ENCODE measurements at places on chromosomes 1 and 21.
A peak's percentile ranks its signal among the peaks of the same experiment; 100 is the strongest.

GRCh38 chr21:45822429-45823099, 159.0 kb upstream of the COL6A1 start:
- DNase-seq, result no peak

- DNase-seq, result no peak
These were observed 3.3 kb upstream of the CD55 start for GRCh38 chr1:207318072-207318619.

GRCh38 chr1:63611231-63611630, 18.0 kb downstream of the PGM1 start:
- DNase-seq, result no peak

GRCh38 chr1:66405061-66405460, 128.9 kb upstream of the SGIP1 start:
- DNase-seq, result no peak

DNA sequence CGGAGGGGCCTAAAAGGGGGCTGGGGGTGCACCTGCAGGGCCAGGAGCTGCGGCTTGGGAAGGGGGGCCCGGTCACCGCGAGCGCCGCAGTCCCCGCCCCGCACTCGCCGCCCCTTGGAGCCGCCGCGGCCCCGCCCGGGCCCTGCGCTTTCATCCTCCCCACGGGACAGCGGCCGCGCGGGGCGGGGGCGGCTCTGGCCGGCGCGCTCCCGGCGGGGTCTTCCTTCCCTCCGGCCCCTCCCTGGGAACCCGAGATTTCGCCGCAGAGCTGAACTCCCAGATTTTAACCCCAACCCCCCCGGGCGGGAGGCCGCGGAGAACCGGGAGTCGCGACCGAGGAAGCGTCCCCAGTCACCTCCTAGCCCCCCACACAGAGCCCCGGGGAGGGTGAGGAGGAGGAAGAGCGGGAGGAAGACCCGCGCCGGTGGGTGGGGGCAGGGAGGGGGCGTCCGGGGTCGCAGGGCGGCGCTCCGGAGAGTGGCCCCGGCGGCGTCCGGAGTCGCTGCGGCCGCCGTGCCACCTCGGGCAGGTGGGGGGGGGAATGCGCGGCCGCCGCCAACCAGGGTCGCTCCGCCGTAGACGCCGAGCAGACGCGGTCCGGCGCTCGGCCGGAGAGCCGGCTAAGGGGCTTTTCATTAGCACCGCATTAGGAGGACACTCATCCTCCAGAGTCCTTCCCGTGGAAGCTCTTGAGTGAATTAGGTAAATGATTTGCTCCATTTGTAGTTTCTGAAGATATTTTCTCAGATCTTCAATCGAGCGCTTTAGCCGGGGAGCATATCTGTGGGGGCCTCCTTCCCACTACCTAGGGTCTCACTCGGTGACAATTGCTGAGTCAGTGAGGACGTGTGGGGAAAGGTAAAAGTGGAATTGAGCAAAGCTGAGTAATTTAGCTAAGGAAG, 31.6 kb upstream of the NFIA start:
- DNase-seq, result no peak

- DNase-seq, result no peak
These were observed 32.3 kb downstream of the URB1 start for GRCh38 chr21:32360401-32360975.

DNA sequence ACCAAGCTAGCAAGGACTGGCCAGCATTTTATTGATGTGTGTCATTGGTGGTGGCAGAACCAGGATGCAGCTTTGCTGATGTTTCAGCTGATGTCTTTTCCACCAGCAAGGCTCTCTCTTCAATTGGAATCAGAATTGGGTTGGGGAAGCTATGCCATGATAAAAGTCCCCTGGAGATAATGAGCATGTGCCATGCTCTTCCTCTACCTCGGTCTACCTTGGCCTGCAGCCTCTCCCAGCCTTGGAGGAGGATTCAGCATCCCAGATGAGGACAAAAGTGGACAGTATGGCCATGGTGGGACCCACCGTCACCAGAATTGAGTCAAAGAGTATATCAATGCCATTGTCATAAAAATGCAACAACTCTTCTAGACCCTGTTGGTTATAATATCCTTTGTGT, 8.6 kb downstream of the AVPR1B start:
- no peak for DNase-seq

GRCh38 chr1:84260852-84261518, 40.5 kb upstream of the SAMD13 start:
- DNase-seq, result peak; percentile 75

DNA sequence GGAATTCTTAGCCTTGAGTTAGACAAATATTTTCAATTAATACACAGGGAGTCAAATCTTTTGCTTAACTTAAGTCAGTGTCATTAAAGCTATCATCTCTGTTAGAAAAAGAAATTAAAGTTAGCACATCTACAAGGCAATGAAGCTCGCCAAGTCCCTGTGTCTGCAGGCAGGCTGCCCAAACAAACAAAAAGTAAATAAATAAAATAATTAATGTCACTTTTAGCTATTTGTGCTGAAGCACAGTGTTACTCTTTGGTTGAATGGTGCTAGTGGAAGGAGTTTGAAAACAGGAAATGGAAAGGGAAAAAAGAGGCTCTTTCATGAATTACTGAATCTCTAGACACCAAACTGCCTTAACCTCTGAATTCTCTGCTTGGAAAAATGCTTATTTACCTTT, 37.1 kb upstream of the COL11A1 start:
- no peak for DNase-seq
